Stimulated activated CD8-positive, alpha-beta memory T cell treated with anti-CD3 and anti-CD28 coated beads, Interleukin-15, amount 100 ng/mL, for 24 hours (primary cell): ENCODE measurements at places on chromosomes 7 and 10.

DNA sequence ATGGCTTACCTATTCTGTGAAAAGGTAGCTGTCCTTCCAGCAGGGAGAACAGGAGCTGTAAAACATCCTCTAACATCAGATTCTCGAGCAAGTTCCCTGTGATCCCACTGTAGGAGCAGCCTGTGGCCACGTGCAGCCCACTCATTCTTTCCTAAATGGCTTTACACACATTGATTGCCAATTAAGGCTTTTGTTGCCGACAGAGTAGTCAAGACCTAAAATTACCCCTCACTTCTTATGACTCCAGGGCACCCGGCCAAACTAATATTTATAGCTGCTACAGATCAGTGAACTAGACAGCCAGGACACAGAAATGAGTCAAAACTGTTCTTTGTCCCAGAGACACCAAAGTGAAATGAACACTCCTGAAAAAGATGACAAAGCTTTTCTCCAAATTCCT lies 832.1 kb downstream of the SORCS3 start:
- no peak for DNase-seq

DNA sequence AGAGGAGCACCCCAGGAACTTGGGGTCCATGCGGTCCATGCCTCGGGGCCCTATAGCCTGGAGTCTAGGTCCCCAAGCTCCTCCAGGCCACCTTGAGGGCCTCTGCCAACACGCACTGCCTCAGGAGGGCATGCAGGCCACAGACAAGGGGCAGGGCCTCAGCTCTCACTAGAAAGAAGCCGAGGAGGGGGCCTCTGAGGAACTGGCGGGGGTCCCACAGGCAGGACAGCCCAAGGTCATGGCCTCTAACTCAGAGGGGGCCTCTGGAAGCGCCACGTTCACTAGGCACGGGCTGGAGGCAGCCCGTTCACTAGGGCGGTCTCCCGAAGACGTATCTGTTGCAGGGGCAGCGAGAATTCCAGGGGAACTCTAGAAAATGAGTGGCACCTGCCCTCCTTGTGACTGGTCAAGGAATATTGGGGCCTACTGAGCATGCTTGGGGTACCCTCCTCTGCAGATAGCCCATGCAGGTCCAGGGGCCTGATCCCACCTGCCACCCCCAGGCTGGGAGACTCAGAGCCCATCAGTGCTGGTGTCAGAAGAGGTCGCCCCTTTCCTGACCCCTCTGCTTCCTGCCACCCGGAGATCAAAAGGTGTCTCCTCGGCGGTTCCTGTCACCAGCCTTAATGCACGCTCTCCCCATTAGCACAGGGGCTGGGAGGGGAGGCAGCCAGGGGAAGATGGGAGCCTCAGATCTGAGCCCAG lies 86.7 kb upstream of the RET start:
- DNase-seq: no peak

DNA sequence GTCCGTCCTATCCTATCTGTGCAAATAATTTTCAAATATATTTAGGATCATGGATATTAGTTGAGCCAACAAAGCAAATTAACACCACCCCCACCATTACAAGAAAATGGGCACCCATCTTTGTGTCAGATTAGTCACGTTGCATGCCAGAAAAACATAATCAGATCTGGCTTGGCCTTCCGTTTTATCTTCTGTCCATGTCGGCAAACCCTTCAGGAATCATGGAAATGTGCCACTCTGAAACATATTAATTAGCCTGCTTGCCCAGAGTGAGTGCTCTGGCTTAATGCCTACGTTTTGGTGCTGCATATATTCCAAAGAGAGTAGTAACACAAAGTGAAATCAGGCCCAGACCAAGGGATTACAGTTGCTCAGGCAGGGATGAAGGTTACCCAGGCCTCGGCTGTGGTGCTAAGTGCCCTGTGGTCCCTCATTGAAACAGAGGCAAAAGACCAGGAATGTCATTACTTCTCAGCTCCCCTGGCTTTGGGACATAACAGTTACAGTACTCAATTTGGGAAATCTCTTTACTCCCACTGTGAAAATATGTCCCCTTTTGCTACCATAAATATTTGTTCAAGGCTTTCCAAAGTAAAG lies 154.0 kb upstream of the LSM8 start:
- DNase-seq: no peak

DNA sequence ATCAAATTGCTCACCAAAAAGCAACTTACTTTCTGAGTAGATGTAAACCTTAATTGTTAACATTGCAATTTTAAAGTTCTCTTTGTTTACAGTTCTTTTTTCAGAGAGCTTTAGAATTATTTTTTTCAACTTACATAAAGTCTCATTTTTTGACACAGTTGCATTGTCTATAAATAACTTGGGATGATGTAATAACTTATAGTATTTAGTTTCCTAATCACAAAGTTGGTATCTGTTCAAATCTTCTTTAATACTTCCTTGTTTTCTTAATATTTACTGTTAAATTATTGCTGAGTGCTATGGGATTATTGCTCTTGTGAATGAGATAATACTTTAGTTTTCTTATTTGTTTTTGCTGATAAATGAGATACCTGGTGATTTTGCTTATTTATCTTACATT lies 18.9 kb upstream of the SUV39H2 start:
- no peak for DNase-seq

DNA sequence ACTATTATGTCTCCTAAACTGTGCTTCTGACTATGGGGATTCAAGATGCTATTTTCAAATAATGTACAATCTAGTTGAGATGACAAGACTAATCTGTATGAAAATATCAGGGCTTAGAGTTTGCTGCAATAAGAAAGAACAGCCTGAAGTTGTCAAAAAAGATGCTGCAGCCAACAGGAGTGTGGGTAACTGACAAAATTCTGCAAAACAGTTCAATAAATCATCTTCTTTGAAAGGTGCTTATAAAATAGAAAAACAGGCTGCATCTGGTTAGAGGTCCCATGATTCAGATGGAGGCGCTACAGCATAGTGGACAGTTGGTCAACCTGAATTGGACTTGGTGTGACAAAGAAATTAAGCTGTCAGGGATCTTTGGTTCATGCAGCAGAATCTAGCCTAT lies 511.0 kb downstream of the XPNPEP1 start:
- DNase-seq: no peak

GRCh38 chr7:133932591-133932990 lies 194.5 kb upstream of the LRGUK start:
- no peak for DNase-seq
